ENCODE measurements at places on chromosomes 6 and 20.

GRCh38 chr20:40637176-40637575, 51.9 kb downstream of the MAFB start:
- DNase-seq = no peak

GRCh38 chr20:49608752-49609670, 41.1 kb upstream of the PTGIS start:
- DNase-seq = peak; percentile 71

GRCh38 chr6:55704421-55704820, 125.4 kb upstream of the HMGCLL1 start:
- no peak for DNase-seq

GRCh38 chr6:54493138-54493537, 184.9 kb downstream of the TINAG start:
- DNase-seq = no peak

- DNase-seq = no peak
These were observed 22.2 kb upstream of the SNRPB2 start for GRCh38 chr20:16707674-16708073.

DNA sequence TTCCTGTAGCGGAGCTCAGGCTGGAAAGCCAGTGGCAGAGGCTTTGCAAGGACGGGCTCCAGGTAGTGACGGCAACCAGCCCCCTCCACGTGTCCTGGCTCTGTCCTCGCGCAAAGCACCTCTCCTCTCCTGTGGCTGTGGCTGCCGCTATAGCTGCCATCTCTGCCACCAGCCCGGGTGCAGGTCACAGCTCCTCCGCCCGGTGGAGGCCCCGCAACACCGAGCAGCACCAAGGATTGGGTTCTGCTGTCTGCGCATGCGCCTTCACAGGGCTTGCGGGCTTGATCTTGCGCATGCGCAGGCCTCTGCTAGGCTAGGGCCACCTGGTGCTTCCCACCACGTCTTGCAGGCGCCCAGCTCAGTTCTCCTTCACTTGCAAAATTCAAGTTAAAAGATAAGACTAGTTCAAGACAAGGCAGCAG, 625.4 kb downstream of the QKI start:
- DNase-seq = no peak

Measured in posterior cingulate gyrus (tissue), 11 donors.